IMR-90 (cell line): ENCODE measurements at places on chromosomes 4 and X. TPM values are rescaled to one million over a fixed set of nuclear protein-coding genes. Genes with fewer than 3 reads are reported as not detected.
A peak's percentile ranks its signal among the peaks of the same experiment; 100 is the strongest.

FGF13 gene
- under 0.01 and 0.18 TPM in 2 replicates for total RNA-seq

GRCh38 chr4:101253121-101253520, 94.2 kb downstream of the PPP3CA start:
- DNase-seq = no peak

- peak; percentile 73 for DNase-seq
These were observed 180.7 kb downstream of the PDGFC start for GRCh38 chr4:156790866-156791265.

AR gene
- 2.8 and 4.7 TPM in 2 replicates for total RNA-seq

HEPH gene
- 16.4 and 23.5 TPM in 2 replicates for total RNA-seq

DNA sequence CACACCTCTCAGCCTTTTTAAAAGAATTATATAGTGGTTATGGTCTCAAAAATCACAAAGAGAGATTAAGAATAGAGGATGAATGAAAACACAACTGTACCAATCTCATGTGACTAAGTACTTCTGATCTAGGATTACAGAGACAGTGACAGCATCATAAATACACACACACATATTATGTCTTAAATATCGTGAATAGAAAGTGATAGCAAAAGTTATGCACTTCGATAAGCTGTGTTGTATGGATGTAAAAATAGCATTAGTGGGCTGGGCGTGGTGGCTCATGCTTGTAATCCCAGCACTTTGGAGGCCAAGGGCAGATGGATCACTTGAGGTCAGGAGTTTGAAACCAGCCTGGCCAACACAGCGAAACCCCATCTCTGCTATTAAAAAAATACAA, 25.0 kb downstream of the GYPA start:
- DNase-seq = no peak

- DNase-seq = no peak
These were observed 1.7 kb upstream of the AFAP1 start for GRCh38 chr4:7941111-7941964.

TASL gene
- not detected in 2 replicates for total RNA-seq
